ENCODE measurements at places on chromosomes 16 and 17.

- no peak for DNase-seq
These were observed 73.8 kb upstream of the METRNL start for GRCh38 chr17:83005639-83006038.

GRCh38 chr17:77089124-77089490 lies 51.7 kb upstream of the SEC14L1 start:
- DNase-seq = peak; percentile 5

DNA sequence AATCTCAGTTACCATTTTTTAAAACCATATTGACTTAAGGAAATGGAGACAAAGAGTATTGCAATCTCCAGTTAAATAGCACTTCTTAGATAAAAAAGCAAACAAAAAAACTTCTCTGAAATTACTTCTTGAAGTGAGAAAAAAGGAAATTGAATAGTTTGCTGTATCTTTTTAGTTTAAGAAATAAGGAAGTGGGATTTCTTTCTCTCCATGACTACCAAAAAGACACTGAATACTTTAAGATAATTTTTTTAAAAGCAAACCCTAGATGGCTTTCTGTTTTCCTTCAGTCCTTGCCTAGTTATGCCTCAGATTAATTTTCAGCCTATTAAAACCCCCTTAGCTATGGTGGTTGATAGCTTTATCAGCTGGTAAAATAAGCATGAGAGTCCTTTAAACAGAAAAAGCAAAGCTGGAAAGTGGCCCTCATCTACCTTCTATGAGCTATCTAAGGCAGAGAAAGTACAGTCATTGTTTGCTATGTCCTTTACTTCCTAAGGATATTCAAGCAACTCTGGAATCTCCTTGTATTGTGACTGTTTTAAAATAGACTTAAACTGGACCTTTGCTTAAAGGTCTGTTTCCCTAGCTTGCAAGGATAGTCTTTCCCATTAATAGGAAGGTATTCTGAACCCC lies 28.6 kb downstream of the TPPP3 start:
- no peak for DNase-seq

GRCh38 chr16:67391424-67392300 lies 1.6 kb downstream of the TPPP3 start:
- peak; percentile 23 for DNase-seq

DNA sequence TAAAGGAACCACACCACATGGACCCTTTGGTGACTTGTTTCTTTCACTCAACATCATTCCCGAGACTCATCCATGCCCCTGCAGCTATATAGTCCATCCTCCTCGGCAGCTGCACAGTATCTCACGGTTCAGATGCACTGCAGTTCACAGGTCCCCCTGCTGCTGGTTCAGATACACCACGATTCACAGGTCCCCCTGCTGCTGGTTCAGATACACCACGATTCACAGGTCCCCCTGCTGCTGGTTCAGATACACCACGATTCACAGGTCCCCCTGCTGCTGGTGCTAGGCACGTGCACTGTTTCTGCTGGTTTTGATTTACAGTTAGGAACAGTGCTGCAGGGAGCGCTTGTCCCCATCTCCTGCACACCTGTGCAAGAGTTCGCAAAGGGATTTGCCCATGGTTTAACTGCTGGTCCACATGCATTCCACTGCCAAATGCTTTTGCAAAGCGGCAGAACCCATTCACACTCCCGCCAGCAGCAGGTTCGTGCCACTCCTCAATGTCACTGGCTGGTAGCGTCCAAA lies 3.8 kb downstream of the HSDL1 start:
- DNase-seq = no peak

DNA sequence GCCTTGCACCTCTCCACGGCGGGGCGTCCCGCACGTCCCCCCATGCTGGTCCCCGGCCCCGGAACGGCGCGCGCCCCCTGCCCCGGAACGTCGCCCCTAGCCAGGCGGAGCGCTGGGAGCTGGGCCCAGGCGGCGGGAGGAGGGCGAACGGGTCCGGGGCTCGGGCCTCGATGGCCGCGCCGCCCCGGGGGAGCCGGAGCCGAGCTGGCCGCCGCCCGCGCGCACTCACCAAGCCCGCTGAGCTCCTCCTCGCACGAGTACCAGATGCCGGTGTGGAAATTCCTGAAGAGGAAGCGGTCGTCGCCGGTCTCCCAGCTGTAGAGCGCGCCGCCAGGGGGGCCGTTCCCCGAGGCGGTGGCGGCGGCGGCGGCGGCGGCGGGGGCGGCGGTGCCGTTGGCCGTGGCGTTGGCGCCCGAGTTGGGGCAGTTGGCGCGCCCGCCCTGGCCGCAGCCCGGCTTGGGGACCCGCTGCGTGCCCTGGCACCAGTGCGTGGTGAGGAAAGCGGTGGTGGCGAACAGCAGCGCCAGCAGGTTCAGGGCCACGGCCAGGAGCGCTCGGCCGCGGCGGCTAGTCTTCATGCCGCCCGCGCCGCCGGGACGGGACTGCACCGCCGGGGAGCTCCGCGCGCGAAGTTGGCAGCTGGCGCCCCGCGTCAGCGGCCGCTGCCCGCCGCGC lies 530 bp downstream of the GSG1L start:
- peak; percentile 32 for DNase-seq

DNA sequence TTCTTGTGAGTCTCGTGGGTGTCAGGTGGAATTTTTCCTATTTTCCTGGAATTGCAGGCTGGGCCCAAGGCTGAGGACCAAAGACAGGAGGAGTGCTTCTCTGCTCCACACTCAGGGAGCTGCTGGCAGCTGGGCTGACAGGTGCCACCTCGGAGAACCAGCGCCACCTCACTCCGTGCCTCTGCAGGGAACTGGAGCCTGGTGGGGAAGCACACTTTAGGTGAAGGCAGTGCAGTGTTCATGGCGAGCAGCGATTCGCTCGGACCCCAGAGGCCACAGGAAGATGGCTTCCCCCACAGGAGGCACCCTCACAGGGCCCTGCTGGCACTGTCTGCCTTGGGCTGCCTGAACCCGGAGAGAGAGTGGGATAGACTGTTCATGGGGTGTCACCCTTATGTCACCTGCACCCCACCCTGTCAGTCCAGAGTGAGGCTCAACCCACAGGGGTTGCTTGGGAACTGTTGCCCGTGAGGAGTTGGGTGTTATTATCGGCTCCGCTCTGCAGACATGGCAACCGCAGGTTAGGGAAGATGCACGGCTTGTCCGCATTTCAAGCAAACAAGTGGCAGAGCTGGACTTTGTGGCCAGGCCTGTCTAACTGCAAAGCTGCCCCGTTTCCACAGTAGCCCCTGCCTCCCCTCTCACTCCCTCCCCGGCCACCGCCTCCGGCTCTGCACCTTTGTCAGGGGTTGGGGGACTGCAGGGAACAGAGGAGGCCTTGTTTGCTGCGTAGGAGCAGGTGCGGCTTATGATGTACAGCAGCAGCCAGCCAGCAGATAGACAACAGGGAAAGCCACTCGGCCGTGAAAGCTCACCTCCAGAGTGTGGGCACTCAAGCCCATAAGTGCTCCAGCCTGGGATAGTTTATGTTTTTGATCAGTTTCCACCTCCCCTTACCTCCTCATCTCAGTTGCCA lies 15.5 kb downstream of the TBC1D24 start:
- no peak for DNase-seq

- peak; percentile 56 for DNase-seq
These were observed 867 bp upstream of the LIMD2 start for GRCh38 chr17:63700528-63701455.

GRCh38 chr17:49156256-49156655 lies 23.7 kb downstream of the B4GALNT2 start:
- DNase-seq = no peak

All from EH (cell line).